ENCODE measurements at places on chromosomes 4 and X.
A peak's percentile ranks its signal among the peaks of the same experiment; 100 is the strongest.

GRCh38 chr4:189828081-189828697, 112.5 kb upstream of the FRG1 start:
- DNase-seq, result no peak

DNA sequence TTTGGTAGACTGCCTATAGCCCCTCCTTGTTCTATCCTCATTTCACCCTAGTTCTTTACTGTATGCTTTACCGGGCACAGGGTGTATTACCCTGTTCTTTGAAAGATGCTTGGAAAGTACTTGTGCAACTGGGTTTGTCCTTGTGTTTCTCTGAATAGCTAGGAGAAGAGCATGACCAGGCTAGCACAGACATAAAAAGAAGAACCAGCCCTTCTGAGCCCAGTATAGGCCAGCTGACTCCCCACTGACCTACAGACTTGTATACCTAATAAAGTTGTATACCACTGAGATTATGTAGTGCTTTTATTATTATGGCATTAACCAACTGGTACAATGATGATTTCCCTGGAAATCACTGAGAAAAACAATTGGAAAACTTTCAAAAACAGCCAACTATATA, 15.0 kb downstream of the CFI start:
- no peak for DNase-seq

DNA sequence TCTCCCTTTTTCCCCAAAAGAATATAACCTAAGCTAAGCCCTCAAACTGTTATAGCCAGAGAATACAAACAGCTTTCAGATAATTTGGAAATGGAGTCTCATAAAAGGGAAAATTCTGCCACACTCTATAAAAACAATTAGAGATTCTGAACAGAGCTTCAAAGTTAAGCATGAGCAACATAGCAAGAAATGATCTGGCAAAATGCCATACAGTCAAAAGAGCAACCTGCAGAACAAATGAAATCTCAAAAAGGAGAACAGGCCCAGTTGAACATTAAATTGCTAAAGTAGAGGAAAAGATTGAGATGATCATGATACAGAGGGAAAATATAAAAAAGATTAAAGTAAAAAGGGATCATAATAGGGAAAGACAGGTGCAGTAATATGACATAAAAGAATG, 250.5 kb downstream of the TLL1 start:
- no peak for DNase-seq

DNA sequence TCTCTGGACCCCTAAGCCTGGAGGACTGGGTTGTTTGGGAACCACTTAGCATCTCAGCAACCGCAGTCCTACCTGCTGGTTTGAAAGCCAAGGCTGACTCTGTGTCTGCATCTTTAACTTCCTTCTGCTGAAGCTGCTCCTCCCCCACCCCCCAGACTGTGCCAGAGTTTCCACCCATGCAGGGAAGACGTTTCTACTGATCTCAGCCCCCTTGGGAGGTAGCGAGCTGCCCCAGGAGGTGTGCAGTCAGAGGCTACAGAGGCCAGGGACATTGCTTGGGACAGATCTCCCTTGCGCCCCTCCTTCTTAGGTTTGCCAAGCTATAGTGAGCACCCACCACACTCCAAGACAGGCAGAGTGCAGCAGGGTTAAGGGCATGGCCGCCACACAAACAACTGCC, 4.7 kb upstream of the FATE1 start:
- DNase-seq, result no peak

DNA sequence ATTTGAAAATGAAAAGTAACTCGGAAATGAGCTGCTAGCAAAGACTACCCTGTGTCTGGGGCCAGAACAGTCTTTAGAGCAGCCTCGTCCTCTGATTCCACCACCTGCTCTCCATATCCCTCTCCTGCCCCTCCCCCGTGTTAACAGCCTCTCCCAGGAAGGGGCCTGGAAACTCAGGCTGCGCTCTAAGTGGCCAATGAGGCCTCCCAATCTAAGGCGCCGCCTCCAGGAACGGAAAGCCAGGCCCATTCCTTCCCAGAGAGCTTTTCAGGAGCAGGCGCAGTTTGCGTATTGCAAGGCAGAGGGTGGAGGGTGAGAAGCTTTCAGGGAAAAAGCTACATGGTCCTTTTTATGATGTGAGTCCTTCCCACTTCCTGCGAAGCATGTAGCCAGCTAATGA, 31.2 kb downstream of the RS1 start:
- no peak for DNase-seq

- DNase-seq, result peak; percentile 74
Observed at GRCh38 chr4:26858947-26859401, 1.7 kb upstream of the STIM2 start.

GRCh38 chrX:19956306-19956705, 34.6 kb downstream of the BCLAF3 start:
- no peak for DNase-seq

- no peak for DNase-seq
Observed at GRCh38 chr4:140776556-140776955, 20.4 kb upstream of the TBC1D9 start.

DNA sequence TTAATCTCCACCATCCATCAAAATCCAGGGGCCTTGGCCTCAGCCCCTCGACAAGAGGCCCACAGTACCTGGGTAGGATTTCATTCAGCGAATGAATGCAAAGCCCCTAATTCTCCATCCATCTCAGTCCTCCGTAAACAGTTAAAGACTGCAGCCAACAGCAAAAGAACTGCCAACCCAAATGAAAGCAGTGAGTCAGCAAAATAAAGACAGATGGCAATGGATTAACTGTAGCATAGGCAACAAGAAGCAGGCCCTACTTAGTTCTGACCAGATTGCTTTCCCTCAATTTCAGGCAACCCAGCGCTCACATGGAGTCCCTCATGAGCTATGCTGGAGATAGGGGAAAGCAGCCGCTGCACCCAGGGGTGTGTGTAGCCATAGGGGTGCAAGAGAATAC, 21.4 kb downstream of the PLAC1 start:
- no peak for DNase-seq

- no peak for DNase-seq
Observed at GRCh38 chrX:35711281-35711680, 86.9 kb upstream of the MAGEB16 start.

- DNase-seq, result no peak
Observed at GRCh38 chrX:50988649-50989048, 78.1 kb downstream of the BMP15 start.

GRCh38 chr4:40998675-40999358, 215.5 kb downstream of the APBB2 start:
- no peak for DNase-seq

DNA sequence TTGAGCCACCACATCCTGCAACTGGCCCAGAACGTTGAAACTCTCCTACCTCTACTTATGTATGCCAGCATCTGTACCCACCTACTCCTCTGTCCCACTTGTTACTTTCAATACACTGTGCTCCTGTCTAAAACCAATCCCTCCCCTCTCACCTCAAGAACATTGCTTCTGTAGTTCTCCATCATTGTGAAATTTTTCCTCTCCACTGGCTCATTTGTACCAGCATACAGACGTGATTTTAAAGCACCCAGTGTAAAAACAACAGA, 25.5 kb upstream of the USO1 start:
- no peak for DNase-seq

- no peak for DNase-seq
Observed at GRCh38 chrX:11953615-11954014, 184.7 kb upstream of the FRMPD4 start.

DNA sequence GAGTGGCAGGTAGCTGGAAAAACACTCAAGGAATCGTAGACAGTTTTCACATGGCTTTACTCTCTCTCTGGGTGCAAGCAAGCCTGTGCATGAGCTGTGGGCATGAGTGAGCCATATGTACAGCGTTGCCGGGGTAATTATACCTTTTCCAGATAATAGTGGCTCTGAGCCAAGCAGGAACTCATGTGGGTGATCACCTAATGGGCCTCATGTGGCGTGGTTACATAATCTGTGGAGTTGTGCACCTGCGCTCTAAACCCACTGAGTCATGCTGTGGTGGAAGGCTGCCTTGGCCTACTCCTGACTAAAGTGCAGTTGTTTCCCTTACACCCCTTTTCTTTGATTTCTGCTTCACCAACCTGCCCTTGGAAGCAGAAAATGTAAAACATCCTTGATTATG, 1564.5 kb upstream of the PCDH10 start:
- no peak for DNase-seq

GRCh38 chrX:104488811-104489210, 77.2 kb upstream of the IL1RAPL2 start:
- DNase-seq, result no peak

DNA sequence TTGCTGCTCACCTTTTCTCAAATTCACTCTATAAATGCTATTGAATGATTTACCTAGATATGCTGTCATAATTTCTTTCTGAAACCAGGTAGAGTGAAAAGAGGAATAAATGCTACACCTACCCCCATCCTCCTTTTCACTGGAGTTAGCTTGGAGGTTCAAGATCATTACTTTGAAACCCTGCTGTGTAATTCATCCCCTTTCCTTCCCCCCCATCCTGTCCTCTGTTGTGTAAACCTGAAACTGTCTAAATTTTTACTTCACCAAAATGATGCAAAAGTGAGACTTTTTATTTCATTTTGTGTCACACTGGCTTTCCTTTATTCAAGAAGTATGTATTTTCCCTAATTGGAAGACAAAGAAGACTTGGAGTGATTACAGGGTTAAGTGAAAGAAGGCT, 5.4 kb downstream of the ZCCHC18 start:
- no peak for DNase-seq

GRCh38 chrX:32045149-32045548, 973.3 kb upstream of the FTHL17 start:
- no peak for DNase-seq

GRCh38 chr4:13905543-13905942, 278.0 kb upstream of the BOD1L1 start:
- DNase-seq, result no peak

DNA sequence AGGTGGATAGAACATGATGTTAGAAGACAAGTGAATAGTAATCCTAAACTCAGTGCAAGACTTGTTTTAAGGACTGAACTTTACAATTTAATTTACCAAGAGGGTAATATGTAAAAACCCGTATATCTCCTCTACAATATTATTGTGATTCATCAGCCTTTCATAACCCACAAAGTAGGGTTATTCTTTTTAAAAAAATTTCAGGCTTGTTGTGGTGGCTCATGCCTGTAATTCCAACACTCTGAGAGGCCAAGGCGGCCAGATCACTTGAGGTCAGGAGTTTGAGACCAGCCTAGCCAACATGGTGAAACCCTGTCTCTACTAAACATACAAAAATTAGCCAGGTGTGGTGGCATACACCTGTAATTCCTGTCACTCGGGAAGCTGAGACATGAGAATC, 7.2 kb downstream of the IBSP start:
- no peak for DNase-seq

DNA sequence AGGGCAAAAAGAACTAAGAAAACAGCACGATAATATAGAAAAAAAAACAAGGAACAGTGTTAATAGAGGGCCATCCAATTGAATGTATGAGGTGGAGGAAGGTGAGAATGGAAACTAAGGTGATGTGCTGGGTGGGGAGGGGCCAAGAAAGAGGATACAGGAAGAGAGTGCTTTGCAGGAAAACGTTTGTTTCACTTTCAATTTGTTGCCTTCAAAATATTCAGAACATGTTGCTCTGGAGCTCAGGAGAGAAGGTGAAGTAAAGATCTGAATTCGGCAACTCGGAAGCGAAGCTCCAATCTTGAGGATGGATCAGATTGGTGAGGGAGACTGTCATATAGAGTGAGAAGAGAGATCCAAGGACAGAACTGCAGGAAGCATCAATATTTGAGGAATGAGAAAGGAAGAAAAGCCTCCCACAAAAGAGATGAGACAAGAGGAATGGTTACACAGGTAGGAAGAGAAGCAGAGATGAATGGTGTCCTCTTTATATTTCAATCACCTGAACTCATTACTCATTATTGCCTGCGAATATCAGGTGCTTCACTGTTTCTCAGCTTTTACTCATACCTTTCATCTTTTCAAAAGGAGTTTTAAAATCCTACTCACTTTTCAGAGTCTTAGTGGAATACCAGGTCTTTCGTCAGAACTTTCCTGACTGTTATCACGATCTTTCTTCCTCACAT, 14.7 kb upstream of the SEC24D start:
- DNase-seq, result no peak

DNA sequence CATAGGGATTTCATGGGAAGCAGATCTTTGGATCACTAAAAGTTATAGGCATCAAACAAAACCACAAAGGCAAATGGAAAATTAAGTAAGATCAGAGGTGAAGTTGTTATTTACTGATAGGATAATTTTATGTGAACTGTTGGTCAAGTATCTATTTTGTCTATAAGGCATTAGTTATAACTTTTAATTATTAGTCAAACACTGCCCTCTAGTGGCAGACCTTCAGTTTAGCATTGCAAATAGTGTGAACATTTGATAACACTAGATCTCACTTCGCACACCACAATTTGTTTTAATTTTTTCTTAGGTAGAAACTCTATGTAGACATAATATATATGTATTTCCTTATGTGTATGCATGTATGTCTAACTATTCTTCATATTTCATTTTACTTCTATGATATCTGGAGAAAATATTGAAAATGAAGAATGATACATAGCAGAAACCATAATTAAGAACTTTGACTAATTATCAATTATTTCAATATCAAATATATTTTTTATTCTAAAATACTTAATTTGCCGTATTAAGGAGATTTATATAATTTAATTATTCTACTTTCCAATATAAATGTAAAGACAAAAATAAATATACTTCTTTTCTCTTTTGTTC, 214.5 kb upstream of the TACR3 start:
- DNase-seq, result peak; percentile 62

- no peak for DNase-seq
Observed at GRCh38 chr4:15077969-15078368, 75.7 kb downstream of the CPEB2 start.

DNA sequence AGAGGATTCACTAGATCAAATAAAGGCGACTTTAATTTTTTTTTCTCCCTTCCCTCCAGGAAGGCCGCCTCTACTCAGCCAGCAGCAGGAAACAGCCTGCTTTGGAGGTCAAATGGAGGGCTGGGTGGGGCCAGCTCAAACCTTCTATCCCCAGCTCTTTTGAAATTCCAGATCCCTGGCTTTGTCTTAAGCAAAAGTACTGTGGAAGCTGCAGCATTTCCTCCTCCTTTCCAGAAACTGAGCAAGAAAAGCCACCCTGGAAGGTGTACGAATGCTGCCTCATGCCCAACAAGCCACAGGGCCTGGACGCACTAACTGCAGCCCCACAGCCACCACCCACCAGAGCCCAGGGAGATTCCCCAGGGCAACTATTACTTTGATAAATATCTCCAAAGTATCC, 55.1 kb upstream of the ZCCHC13 start:
- no peak for DNase-seq

Data from hematopoietic multipotent progenitor cell treated with erythropoietin and hydrocortisone succinate and interleukin-3 and kit ligand, for 17 days (in vitro differentiated cells).